ENCODE measurements at places on chromosomes 2 and 18.

GRCh38 chr18:46622999-46623398, 34.0 kb downstream of the LOXHD1 start:
- DNase-seq: peak; percentile 3

GRCh38 chr2:64649013-64649484, 4.7 kb downstream of the SERTAD2 start:
- peak; percentile 19 for DNase-seq

GRCh38 chr18:36328385-36328858, 30.9 kb downstream of the FHOD3 start:
- DNase-seq: no peak

DNA sequence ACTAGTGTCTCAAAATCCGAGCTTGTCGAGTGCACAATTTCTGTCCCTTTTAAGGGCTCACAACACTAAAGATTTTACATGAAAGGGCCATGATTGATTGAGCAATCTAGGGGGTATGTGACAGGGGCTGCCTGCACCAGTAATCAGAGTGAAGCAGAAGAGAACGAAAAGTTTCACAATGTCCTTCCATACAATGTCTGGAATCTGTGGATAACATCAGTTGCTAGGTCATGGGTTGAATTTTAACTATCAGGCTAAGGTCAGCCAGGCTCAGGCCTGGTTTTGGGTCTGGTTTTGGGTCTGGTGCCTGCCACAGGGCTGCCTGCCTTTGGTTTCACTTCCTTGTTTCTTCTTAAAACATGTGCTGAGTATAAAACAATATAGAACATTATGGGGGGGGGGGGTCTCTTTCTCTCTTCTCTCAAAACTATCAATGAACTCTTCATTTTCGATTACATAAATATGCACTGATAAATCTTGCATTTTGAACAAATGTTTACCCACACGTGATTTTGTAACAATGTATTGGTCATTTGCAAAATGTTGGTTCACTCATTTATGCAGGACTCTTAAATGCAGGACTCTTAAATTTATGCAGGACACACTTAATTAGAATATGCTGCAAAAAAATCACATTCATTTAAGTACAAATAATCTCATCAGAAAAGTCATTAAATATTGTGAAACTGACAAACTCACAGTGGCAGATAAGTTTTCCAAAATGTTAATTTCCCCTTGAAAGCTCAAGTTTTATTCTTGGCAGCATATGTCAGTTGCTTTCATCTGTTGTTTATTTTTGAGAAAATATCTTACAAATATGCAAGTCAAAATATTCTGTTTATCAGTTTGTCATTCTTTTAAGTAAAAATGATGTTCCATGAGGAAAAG, 290.5 kb upstream of the KYNU start:
- DNase-seq: no peak

GRCh38 chr2:222652491-222653255, 3.2 kb downstream of the FARSB start:
- DNase-seq: no peak

Data from NCI-H524 (cell line).